ENCODE measurements at places on chromosomes 1 and 21. TPM values are rescaled to one million over a fixed set of nuclear protein-coding genes. Genes with fewer than 3 reads are reported as not detected.

The OPRD1 gene
- not detected for total RNA-seq

The CD101 gene
- total RNA-seq = 0.49 TPM

The TPTE gene
- not detected for total RNA-seq

The PBXIP1 gene
- total RNA-seq = 65.3 TPM

The CASZ1 gene
- not detected for total RNA-seq

The MX2 gene
- 6.3 TPM for total RNA-seq

The UBL4B gene
- not detected for total RNA-seq

The BARHL2 gene
- not detected for total RNA-seq

The CD164L2 gene
- total RNA-seq = not detected

The TMEM82 gene
- total RNA-seq = not detected

The COL24A1 gene
- 1.3 TPM for total RNA-seq

The SELL gene
- total RNA-seq = 0.34 TPM

The TESK2 gene
- total RNA-seq = 2.2 TPM

The CAPZB gene
- total RNA-seq = 148 TPM

The PADI3 gene
- not detected for total RNA-seq

The AGT gene
- 4.8 TPM for total RNA-seq

The TMEM200B gene
- total RNA-seq = 12.5 TPM

The G0S2 gene
- 168 TPM for total RNA-seq

The RBP7 gene
- total RNA-seq = not detected

The CA6 gene
- not detected for total RNA-seq

The WNT3A gene
- total RNA-seq = not detected

The SRGAP2C gene
- total RNA-seq = 13.2 TPM

The IL20 gene
- total RNA-seq = not detected

The TMEM61 gene
- 0.12 TPM for total RNA-seq

The KRTAP11-1 gene
- not detected for total RNA-seq

The VHLL gene
- not detected for total RNA-seq

The IQCC gene
- 0.87 TPM for total RNA-seq

The TMEM269 gene
- not detected for total RNA-seq

The TCP10L gene
- not detected for total RNA-seq

The LRRC71 gene
- not detected for total RNA-seq

The AMY2B gene
- total RNA-seq = 6.4 TPM

The SYPL2 gene
- 1.00 TPM for total RNA-seq

The LAMC1 gene
- total RNA-seq = 1,787 TPM

The EDN2 gene
- total RNA-seq = not detected

The RXFP4 gene
- not detected for total RNA-seq

The VWA5B1 gene
- not detected for total RNA-seq

The EPHB2 gene
- 1.9 TPM for total RNA-seq

The OVAAL gene
- not detected for total RNA-seq

The TFF2 gene
- not detected for total RNA-seq

The GNAT2 gene
- total RNA-seq = 0.68 TPM

The AGBL4 gene
- not detected for total RNA-seq

The PGLYRP4 gene
- total RNA-seq = not detected

The CACHD1 gene
- total RNA-seq = 8.5 TPM

The HRNR gene
- not detected for total RNA-seq

The HES3 gene
- total RNA-seq = not detected

The TNFRSF9 gene
- total RNA-seq = not detected

The OR6K3 gene
- not detected for total RNA-seq

The ADPRS gene
- total RNA-seq = 32.7 TPM

The MIS18A gene
- total RNA-seq = 4.5 TPM
